ENCODE measurements at places on chromosomes 12 and 14. TPM values are rescaled to one million over a fixed set of nuclear protein-coding genes. Genes with fewer than 3 reads are reported as not detected.
A peak's percentile ranks its signal among the peaks of the same experiment; 100 is the strongest.

DNA sequence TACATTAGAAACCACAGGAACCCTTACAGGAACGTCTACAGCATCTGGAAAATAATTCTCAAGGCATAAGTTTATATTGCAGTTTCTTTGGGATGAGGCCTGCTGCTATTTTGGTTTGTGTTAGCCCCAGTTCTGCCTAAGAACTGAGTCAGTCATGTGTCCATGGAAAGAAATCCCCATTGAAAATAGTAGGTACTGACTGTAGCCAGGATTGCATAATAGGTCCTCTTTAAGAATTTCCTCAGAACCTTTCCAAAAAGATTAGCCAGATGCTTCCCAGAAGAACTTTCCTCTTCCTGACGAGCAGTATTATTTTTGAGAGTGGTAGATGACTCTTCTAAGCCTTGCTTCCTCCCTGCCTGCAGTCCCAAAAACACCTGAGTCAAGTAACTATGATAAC lies 52.6 kb downstream of the RASSF8 start:
- no peak for DNase-seq

DNA sequence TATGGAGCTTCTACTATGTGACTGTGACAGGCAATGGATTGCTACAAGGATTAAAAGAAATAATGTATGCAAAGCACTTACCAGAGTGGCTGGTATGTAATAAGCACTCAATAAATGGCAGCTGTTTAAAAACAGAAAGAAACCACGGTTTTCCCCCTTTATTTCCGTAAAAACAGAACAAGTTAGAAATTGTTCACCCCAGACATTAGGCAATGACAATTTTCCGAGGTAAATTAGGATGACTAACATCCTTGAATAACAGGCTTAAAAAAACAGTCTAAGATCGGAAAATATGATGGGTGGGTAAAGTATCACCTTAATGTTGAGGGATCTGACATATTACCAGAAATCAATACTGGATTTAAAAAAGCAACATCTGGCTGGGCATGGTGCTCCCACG lies 20.9 kb upstream of the CNIH1 start:
- DNase-seq: no peak

DNA sequence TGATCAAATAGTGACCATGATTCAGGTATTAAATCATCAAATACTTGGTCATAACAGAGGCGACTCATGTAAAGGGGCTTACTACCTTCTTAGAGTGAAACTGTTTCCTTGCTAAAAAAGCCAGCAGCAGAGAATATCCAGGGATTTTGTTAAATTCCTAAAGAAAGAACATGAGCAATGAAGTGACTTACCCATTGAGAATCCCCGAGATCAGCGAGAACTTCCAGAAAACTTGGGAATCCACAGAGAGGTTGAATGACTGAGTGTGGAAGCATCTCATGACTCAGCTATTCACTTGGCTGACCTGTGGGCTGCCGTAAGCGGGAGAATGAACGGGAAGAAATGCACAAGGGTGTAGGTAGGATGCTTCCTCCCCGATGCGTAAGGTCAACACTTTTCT lies 85.3 kb upstream of the KCNA1 start:
- no peak for DNase-seq

Gene SYCP3
- 0.29 TPM for total RNA-seq

Gene NFATC4
- 0.53 TPM for total RNA-seq

Gene SLC35E3
- 5.5 TPM for total RNA-seq

GRCh38 chr12:108890208-108890607 lies 10.3 kb downstream of the DAO start:
- DNase-seq: no peak

- DNase-seq: peak; percentile 7
Observed at GRCh38 chr14:76484355-76484754, 108.4 kb downstream of the ESRRB start.

DNA sequence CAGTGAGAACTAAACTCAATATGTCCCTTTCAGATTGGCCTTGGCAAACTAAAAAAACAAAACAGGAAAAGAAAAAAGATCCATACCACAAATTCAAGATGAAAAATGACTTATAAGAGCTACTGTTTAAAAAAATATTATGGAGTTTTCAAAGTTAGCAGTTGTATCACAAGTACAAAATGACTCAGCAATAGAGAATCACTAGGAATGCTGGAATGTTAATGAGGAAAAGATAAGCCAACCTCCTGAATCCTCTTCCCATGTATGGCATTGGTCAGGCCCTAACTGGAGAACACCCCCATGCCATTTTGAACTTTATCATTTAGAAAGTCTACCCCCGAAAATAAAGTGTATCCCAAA lies 62.2 kb downstream of the PPP1R36 start:
- no peak for DNase-seq

- DNase-seq: no peak
Observed at GRCh38 chr12:116630762-116631161, 71.6 kb downstream of the MAP1LC3B2 start.

- no peak for DNase-seq
Observed at GRCh38 chr14:71372411-71372838, 465.2 kb downstream of the PCNX1 start.

Gene SNRPF
- 17.9 TPM for total RNA-seq

DNA sequence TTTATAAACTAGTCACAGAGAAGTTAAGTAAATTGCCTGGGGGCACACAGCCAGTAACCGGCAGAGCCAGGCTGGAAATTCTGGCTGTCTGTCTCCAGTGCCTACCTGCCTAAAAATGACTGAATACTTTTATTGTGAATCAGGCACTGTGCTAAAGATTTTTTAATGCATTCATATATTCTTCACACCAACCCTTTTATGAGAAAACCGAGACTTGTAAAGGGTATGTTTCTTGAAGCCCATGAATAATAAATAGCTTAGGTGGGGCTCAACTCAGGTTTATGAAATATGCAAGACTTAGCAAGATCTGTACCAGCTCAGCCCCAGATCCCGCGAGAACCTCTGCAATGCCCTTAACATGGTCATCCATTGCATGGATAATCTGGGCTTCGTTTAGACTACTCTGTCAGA lies 60.8 kb downstream of the TMCC3 start:
- no peak for DNase-seq

DNA sequence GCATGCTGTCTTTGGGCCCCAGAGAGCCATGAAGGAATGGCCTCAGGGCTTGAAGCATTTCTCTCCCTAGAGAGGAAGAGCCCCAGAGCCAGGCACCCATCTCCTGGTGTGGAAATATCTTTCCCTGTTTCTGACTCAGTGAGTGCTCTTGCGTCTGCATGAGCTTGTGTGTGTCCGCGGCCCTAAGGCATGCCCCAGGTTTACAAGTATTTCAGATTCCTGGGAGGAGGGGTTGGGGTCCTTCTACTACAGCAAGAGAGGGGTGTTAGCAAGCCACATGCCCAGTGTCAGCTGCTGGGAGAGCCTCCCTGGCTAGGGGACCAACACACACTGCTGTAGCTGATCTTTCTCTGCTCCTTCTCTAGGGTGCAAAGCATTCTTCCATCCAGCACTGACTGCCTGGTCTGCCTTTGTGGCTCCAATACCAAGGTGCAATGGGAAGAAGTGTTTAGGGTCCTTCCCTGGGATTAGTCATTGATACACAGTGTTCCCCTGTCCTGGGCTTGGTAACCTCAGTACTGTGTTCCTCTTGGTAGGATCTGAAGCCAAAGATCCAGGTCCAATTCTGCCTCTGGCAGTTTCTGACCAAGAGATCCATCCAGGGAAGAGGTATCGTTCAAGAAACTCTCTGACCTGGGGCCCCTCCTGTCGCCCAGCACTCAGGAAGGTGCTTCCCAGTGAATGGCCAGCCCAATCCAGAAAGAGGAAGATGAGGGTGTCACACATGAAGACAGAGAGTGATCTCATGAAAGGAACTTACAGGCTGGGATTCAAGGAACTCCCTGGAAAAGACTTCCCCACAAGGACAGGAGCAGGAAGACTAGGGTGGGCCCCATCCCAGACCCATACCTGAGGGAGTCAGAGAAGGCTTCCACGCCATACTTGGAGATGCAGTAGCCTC lies 3.1 kb downstream of the RDH16 start:
- no peak for DNase-seq

DNA sequence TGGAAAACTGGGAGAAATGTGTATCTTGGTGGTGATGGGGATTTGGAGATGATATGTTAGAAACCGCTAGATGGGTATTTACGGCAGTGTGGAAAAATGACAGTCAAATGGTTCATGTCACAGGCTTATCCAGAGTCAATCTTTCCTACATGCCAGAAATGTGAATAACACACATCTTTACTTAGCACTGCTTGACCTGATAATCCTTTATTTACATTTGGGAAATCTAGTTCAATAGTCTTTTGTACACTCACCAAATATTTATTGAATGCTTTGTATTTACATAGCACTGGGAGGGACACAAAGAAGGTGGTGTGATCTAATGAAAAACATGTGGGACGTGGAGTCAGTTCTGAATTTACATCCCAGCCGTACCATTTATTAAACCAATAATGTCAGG lies 208.2 kb downstream of the DIO2 start:
- DNase-seq: no peak

GRCh38 chr12:52618866-52619265 lies 507 bp upstream of the KRT73 start:
- DNase-seq: no peak

Gene CNPY2
- total RNA-seq: 316 TPM

Gene NRDE2
- 9.8 TPM for total RNA-seq

Gene MYO1A
- not detected for total RNA-seq

Gene ARL6IP4
- total RNA-seq: 128 TPM

DNA sequence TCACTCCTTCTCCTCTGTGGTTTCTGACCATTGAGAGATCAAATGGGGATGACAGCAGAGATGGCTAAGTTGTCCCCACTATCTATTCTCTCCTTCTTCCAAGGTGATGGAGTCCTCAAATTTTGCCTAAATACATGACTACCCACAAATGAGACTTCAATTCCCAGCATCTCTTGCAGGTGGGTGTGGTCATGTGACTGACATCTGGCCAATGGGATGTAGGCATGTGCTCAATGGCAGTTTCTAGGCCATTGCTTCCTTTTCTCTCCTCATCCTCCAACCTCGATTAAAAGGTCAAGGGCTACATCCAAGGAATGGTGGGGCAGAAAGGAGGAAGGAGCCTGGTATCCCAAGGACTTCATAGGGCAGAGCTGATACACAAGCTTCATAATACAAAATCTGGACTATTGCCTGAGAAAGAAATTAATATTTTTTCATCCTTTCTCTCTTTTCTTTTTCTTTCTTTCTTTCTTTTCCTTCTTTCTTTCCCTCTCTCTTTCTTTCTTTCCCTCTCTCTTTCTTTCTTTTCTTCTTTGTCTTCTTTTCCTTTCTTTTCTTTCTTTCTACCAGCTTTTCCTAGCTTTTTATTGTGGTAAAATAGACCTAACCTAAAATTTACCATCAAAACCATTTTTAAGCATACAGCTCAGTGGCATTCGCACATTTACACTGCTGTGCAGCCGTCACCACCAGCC lies 100.9 kb upstream of the PRB2 start:
- no peak for DNase-seq

DNA sequence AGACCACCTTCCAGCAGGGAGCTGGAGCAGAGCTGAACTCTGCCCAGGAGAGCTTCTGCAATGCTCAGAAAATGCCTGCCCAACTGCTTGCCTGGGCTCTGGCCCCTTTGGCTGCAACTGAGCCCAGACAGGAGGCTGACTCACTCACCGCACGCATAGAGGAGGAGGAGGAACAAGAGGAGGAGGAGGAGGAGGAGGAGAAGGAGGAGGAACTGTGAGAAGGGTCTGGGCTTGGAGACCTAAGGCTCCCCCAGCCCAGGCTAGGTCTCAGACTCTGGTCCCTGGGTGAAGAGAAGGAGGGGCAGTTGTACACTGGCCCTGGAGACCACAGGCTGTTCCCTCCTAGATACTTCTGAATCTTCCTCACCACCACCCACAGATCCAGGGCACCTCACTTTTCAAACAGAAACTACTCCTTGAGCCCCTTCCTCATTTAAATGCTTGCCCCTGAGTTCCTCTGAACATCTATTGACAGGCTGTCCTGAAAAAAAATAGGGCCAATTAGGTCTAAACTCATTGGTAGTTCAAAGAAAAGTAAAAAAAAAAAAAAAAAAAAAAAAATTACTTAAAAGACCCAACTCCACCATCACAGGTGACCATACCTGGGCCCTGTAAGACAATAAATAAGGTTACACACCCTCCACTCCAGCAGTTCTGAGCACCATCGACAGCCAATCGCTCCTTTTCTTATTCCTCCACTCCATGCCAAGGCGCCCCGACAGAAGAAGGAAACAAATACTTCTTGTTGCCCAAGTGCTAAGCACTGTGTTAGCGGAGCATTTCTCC lies 674 bp downstream of the VDR start:
- DNase-seq: peak; percentile 14

Gene TMEM63C
- 0.66 TPM for total RNA-seq

DNA sequence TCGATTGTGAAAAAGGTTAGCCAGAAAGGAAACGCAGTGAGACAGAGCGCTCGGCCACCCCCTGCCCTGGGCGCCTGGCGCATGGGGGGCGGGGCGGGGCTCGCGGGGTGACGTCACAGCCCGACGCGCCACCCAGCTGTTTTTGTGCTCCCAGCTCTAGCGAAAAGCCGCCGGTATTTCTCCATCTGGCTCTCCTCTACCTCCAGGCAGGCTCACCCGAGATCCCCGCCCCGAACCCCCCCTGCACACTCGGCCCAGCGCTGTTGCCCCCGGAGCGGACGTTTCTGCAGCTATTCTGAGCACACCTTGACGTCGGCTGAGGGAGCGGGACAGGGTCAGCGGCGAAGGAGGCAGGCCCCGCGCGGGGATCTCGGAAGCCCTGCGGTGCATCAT lies at the start of gene GABARAPL1:
GABARAPL1 (plus strand) TSS at position 139 of the 393 bp plus-strand sequence; CDS start at position 392, 253 bp downstream.
- peak; percentile 76 for DNase-seq

DNA sequence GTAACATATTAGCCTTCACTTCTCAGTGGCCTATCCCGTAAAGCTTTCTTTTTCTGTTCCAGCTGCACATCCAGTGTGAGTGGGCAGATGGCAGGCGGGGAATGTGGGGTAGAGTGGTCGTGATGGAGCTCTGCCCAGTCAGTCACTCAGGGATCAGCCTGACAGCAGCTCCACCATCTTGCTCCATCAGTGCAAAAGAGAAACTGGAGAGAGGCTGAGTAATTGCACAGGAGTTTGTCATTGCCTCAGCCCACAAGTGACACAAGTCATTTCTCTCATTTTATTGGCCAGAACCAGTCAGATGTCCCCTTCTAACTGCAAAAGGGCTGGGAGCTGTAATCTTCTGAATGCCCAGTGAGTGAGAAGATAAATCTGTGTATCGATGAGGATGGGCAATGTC lies 66.5 kb downstream of the ATP23 start:
- no peak for DNase-seq

GRCh38 chr12:82655751-82656150 lies 31.0 kb upstream of the TMTC2 start:
- no peak for DNase-seq

Gene ETFRF1
- 25.9 TPM for total RNA-seq

DNA sequence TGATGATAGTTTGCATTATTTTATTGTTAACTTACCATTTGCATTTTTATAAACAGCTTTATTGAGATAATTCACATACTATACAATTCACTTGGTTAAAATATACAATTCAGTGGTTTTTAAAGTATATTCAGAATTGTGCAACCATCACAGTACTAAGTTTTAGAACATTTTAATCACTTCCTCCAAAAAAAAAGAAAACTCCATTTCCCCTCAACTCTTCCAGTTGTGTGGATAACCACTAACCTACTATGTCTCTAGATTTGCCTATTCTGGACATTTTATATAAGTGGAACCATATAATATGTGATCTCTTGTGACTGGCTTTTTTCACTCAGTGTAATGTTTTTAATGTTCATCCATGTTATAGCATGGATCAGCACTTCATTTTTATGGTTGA lies 41.3 kb downstream of the WNK1 start:
- DNase-seq: no peak

- DNase-seq: no peak
Observed at GRCh38 chr12:78918268-78918667, 53.7 kb downstream of the SYT1 start.

Gene TMEM253
- total RNA-seq: not detected
